ENCODE measurements at places on chromosomes 13 and 19. TPM values are rescaled to one million over a fixed set of nuclear protein-coding genes. Genes with fewer than 3 reads are reported as not detected.

The PSG3 gene
- total RNA-seq, result not detected

The TEAD2 gene
- 5.3 TPM for total RNA-seq

The ZNF429 gene
- total RNA-seq, result 28.5 TPM

The ZNF850 gene
- total RNA-seq, result 6.1 TPM

The KLK14 gene
- total RNA-seq, result not detected

The GPR12 gene
- 39.5 TPM for total RNA-seq

The PPP2R1A gene
- 159 TPM for total RNA-seq

The TEX26 gene
- 1.2 TPM for total RNA-seq

The AMER2 gene
- total RNA-seq, result 143 TPM
